ENCODE measurements at places on chromosomes 6 and 20. TPM values are rescaled to one million over a fixed set of nuclear protein-coding genes. Genes with fewer than 3 reads are reported as not detected.

- no peak for DNase-seq
Observed at GRCh38 chr6:106724848-106725247, 95.5 kb downstream of the QRSL1 start.

DNA sequence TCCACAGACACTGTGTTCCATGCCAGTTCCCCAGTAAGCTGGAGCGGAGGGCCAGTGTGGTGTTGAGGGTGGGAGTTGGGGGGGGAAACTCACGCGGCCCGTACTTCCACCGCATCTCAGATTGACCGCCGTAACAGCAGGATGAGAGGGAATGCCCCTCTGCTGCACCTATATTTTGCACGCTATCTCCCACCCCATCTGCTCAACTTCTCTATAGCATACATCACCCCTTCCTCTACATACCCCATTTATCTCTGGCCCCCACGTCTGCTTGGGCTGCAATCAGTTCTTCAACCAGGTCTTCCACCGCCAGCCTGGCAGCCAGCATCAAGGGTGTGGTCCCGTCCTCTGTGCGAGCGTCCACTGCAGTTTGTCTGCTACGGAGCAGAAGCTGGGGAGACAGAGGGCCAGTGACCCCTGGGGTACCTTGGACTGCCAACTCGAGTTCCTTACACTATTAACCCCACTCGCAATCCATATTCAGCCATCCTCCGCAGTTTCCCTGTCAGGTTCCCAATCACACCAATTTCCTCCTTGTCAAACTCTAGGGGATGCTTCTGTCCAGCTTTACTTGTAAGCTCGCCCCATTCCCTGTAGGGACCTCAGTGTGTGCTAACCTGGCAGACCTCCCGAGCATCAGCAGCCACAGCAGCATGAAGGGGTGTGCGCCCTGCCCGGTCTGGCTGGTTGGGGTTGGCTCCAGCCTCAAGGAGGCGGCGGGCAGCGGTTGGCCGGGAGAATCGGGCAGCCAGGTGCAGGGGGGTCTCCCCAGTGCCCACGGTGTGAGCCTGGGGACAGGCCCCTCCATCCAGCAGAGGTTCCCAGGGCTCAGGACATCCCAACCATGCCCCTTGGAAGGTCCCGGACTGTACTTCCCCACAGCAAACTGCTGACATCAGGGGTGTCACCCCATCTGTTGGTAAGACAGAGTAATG lies 4.5 kb upstream of the GPSM3 start:
- no peak for DNase-seq

DNA sequence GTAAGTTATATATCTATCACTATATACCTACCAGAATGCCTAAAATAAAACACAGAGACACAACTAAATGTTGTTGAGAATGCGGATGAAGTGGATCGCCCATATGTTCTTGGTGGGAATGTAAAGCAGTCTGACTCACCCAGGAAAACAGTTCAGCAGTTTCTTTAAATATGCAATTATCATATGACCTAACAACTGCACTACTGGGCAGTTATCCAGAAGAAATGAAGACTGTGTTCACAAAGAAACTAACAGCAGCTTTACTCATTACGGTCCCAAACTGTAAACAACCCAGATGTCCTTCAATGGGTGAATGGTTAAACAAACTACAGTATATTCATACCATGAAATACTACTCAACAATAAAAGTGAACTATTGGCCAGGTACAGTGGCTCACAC lies 14.3 kb upstream of the ZC3H12D start:
- no peak for DNase-seq

Gene RFX6
- not detected for total RNA-seq
